ENCODE measurements at places on chromosomes 12 and 14.

DNA sequence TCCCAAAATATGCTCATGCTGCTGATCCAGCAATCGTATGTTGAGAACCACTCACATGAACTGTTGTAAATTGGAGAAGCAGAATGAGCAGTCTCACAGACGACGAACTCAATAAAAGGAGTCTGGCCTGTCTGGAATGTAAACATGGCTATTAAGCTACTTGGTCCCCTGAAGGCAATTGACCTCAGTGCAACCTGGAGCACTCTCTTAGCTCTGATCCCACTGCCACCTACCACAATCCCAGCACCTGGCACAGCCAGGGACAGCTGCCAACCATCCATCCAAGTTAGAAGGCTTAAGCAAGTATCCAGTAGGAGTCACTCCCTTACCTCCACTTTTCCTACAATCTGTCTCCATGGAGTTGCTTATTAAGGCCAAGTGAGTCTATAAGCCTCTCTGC, 406.9 kb upstream of the CLEC14A start:
- DNase-seq, result no peak

GRCh38 chr14:69133206-69134125, 19.5 kb downstream of the DCAF5 start:
- no peak for DNase-seq

GRCh38 chr12:80791863-80792262, 75.2 kb downstream of the MYF5 start:
- DNase-seq, result no peak

DNA sequence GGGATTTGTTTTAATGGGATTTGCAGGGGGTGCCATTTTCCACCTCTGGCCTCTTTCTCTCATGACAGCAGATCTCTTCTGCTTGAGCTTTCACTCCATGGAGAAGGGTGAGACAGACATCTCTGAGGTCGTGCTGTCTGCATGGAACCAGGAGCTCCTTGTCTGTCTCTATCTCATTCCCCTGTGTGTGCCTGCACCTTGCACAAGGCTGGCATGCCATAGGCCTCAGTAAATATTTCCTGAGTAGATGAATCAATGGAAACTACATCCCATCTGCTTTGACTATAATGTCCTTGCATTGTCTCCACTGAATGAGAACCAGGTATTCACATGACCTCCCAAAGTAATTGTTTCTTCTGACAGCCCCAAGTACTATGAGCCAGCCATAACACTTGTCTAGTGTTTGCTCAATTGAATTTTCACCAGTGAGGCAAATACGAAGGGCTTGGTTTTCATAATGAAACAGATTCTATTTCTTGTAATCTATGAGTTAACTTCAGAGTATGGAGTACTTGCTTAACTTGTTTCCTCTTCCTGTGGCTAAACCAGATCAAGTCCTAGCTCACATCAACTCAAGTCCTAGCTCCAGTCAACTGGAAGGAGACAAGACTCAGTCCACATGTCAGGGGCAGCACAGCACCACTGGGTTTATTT, 32.3 kb downstream of the KCNK13 start:
- no peak for DNase-seq

GRCh38 chr14:68712703-68713370, 80.0 kb downstream of the ZFP36L1 start:
- DNase-seq, result no peak

GRCh38 chr14:77011245-77011644, 17.3 kb downstream of the IRF2BPL start:
- DNase-seq, result no peak

GRCh38 chr14:66853311-66853710, 335.9 kb upstream of the GARIN2 start:
- DNase-seq, result no peak

DNA sequence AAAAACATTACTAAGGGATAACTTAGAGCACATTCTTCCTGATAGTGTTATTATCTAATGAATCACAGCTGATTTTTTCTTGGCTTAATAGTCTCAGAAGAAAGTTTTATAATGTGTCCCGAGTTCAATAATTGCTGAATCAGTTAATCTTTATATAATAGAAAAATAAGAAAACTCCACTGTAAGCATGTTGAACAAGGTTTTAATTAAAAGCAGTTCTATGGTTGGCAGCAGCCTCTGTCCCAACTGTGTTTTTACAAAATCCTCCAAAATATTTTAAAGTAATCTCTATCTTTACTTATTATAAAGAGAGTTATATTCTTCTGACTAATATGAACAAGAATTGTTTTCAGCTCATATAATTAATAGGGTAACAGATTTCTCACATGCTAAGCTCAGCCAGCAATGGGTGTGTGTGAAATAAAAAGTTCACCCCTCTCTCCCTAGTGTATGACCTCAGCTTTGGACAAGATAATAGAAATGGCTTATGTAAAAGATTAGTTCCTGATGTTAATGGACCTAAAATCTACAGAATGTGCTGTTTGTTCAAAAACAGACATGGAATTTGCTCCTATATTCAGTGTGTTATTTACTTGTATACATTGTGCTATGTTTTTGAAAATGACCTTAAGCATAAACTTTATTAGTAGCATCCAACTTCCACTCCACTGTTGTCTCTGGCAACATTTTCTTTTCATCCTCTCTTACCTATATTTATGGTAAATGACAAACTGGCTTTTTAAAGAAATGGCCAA, 67.1 kb upstream of the DCN start:
- DNase-seq, result no peak

DNA sequence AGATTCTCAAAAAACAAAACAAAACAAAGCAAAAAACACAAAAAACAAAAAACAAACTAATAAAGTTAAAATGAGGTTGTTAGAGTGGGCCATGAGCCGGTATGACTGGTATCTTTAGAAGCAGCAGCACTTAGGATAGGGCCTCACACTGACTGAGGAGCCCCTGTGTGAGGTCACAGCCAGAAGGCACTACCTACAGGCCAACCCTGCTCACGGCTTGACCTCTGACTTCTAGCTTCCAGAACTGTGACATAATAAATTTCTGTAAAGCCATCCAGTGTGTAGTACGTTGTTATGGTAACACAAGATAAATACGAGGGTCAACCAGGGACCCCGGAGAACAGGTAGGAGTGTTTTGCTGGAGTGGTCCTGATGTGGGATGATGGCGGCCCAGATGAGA, 629.6 kb downstream of the VRK1 start:
- DNase-seq, result no peak

GRCh38 chr14:37903343-37904191, 304.1 kb upstream of the SSTR1 start:
- DNase-seq, result no peak

DNA sequence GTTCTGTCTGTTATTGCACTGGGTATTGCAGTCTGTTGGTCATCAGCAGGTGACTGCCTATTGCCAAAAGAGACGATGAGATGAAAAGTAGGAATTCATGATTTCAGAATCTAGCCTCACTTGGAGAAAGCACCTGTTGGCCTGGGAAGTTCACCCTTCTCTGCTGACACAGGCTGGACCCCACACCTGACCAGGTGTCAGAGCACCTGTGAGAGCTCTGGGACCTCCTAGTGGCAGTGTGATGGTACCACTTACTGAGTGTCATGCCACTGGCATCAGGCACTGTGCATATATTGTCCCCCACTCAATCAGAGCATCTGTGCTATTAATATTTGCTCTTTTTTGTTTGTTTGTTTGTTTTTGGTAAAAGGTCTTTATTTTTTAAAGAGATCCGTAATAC, 68.0 kb downstream of the RASSF3 start:
- no peak for DNase-seq

DNA sequence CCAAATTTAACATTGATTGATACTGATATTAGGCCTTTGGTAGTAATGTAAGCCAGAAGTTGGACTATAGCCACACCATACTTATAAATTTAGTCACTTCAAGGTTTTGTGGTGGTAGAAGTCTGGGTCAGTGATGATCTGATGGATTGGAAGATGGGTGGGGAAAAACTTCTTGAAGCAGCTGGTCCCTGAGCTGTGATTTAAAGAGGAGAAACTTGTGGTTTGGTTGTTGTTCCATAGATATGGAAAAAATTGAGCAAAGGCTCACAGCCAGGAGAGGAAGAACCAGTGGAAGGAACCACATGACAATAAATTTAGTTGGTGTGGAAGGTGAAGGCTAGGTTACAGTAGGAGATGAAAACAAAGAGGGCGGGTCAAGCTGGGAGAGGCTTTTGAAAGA, 26.1 kb downstream of the PTHLH start:
- DNase-seq, result no peak

DNA sequence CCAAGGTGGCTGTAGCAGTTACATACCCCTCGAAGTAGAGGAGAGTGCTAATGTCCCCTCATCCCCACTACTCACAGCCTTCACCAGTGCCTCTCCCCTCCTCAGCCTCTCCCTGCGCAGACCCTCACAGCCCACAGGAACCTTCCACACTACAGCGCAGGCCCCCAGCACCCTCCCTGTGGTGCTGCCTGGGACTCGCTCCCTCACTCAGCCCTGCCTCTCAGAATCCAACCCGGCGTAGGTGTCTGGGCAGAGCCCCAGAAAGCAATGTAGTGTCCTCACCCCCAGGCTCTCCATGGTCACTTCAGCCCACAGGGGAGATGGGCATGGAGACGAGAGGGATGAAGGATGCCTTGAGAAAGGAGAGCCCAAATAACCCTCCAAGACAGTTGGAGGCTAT, 10.9 kb upstream of the ZNF740 start:
- no peak for DNase-seq

DNA sequence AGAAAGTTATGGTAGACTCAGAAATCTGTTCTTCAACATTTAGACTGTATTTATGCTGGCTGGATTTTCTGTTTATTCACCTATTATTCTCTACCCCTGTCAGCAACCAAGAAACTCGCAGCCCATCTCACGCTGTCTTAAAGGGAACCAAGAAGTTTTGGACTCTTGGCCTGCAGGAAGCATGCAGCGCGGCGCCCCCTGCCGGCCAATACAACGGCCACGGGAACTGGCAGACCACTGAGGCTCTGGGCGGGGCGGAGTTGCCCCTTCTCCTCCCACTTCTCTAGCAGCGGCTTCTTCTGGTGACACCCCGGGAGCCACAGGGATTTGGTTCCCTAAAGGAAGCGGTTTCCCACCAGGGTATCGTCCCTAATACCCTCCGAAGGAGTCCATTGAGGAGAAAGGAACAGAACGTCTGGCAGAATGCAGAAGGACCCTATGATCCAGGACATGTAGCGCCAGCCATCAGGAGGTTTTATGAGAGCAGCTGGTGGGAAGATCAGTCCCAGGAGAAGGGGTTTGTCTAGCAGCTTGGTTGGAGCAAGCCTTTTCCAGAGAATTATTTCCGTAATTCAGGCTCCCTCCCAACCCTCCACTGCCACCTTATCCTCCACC, 21.0 kb upstream of the RNASE2 start:
- DNase-seq, result no peak

DNA sequence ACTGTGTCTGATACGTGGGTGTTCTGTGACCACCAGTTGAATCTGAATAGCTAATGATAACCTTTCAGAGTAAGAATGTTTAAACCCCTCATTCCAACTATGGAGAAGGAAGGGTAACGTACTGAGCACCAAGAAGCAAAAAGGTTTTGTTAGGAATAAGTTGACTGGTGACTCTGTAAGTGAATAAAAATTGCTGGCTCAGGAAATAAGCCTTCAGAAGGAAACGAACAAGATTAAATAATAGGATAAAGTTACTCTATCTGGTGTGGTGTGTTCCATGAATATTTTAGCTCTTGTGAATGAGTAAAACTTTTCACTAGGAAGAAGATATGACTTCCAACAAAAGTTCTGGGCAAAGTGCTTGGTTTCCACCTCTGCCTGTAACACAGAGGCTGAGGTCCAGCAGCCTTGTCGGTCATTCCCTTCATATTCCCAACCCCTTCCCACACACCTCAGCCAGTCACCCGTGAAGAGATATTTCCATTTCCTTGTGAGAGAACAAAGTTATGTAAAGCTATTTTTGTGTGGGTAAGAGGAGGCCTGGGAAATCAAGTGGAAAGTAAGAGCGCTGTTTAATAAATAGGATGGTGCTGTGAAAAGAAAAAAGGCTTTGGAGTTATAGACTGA, 47.1 kb downstream of the ARF6 start:
- no peak for DNase-seq

- no peak for DNase-seq
Measured at GRCh38 chr14:93032421-93032936, 83.2 kb downstream of the ITPK1 start.

- no peak for DNase-seq
Measured at GRCh38 chr12:42588524-42589464, 752 bp downstream of the PRICKLE1 start.

DNA sequence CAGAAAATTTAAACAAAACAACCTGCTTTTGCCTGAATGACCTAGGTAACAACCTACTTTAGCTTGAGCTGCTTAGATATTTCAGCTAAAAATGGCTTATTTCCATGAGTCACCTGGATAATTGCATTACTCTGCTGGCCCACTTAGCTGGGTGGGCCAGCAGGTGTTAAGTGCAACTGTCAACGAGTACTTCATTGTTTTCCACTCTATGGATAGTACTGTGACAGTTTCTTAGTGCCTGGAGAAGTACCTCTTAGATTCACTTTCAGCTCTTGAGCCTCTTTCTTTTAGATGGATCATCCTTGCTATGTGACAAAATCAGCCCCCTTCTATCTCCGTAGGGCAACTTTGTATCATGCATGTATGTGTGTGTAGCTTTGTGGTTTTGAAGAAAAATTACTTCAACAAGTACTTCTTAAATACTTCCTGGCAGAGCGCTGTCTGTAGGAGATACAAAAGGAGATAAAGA, 368.2 kb upstream of the ATP2B1 start:
- no peak for DNase-seq

Measured in anterior cingulate cortex (tissue), 58 donors.